HepG2 (cell line): ENCODE measurements at places on chromosomes 3 and 15. TPM values are rescaled to one million over a fixed set of nuclear protein-coding genes. Genes with fewer than 3 reads are reported as not detected.
A peak's percentile ranks its signal among the peaks of the same experiment; 100 is the strongest.

TRH gene
- total RNA-seq: not detected in 2 replicates

MCF2L2 gene
- total RNA-seq: not detected in 2 replicates

DNA sequence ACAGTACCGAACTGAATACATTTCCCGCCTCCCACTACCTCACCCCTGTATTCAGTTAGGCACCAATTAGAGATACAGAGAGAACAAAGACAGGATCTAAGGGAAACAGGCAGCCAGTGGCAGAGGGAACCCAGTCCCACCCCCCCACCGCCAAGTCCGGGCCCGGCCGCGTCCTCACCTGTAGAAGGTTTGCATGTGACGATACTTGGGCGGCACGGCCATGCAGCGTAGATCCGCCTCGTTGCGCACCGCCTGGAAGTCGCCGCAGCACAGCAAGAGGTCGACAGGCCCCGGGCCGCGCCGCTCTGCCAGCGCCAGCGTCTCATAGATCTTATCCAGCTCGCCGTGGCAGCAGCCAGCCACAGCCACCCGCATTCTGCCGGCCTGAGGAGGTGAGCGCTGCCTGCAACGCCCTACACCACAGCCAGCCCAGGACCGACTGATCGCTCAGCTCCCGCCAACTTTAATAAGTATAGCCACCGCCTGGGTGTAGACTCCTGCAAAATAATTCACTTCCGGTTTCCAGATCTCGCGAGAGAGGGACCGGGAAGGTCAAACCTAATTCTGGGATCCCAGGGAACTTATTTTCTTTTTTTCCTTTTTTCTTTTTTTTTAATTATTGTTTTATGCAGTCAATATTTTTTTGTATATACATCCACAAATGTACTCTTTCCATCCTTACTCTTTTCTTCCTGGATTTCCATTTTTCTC, at the start of gene DBR1:
Gene DBR1, minus strand, starts transcription at position 501 of the 711 bp plus-strand sequence. Its CDS starts 126 bp downstream, at position 375.
- DNase-seq: peak; percentile 86

DNA sequence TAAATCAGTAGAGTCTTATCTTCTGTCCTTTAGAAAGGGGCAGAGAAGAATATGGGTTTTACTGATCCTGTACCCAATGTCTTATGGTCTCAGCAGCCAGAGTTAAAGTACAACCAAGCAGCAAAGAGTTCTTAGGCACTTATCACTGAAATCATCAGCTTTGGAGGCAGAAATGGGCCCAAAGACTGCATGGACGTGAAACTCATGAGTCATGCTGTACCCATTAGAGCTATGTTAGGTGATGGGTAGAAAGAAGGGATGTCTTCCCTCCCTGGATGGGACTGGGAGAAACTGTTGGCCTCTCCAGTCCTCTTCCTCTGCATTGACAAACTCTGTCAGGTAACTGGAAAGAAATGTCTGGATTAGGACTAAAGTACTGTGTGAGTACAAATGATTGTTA, 63.4 kb downstream of the EOMES start:
- no peak for DNase-seq

- DNase-seq: no peak
These were observed 89.2 kb downstream of the FBN1 start for GRCh38 chr15:48556159-48556897.

DNA sequence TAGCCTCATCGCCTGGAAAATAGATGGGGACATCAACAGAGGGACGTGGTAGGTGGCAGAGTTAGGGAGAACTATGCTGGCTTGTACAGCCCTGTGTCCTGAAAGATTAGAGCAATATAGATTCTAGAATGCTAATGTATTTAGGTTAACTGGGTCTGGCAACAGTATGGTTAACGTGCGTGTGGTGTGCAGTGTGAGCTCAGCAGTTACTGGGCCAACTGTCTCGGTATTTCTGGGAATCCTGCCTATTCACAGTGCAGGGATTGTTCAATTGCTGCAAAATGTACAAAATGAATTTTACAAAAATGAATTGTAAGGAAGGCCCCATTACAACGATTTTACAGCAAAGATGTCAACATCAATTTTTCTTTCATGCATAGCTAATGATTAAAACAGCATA, 20.6 kb downstream of the MEIS2 start:
- no peak for DNase-seq

GRCh38 chr15:90104551-90104950, 2.3 kb upstream of the IDH2 start:
- DNase-seq: no peak

DNA sequence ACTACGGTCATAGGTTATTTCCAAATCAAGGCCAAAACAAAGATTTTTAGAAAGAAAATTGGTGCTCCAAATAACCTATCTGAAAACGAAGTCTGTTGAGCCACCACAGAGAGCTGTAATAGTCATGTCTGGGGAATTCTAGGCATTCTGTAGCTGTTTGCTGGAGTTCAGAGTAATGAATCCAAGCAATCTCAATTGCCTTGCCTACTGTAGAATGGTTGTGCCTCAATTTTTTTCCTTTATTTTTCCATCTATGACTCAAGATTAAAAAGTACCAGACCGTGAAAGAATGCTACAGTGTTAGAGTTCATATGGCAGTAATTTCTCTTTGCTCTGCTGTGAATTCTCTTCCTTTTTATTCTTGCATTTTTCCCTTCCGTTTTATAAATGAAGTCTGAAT, 1007.2 kb upstream of the ALCAM start:
- DNase-seq: no peak

- DNase-seq: no peak
These were observed 79.5 kb downstream of the SEMA6D start for GRCh38 chr15:47796830-47797229.

GRCh38 chr15:54506977-54507524, 528.8 kb downstream of the UNC13C start:
- DNase-seq: no peak

GRCh38 chr3:128082546-128082945, 30.3 kb downstream of the SEC61A1 start:
- no peak for DNase-seq

GRCh38 chr15:80780416-80781221, 1.4 kb downstream of the CEMIP start:
- peak; percentile 47 for DNase-seq

DNA sequence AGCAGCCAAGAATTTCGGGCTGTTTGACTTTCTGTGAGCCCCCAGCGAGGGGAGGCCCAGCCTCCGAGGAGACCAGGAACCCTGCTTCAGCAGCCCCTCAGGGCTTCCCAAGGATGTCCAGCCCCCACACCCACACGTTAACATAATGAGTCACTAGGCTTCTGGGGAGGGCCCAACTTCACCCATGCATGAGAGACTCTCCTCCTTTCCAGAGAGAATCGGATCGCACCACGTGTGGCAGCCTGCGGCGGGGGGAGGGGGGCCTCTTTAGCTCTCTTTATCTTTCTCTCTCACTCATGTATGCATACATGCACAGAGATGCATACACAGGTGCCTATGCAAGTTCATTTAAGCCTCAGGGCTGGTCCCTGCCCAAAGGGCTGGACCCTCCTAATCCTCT, 3.1 kb upstream of the AP2M1 start:
- DNase-seq: no peak
